ENCODE measurements at places on chromosomes 4 and X. TPM values are rescaled to one million over a fixed set of nuclear protein-coding genes. Genes with fewer than 3 reads are reported as not detected.

DNA sequence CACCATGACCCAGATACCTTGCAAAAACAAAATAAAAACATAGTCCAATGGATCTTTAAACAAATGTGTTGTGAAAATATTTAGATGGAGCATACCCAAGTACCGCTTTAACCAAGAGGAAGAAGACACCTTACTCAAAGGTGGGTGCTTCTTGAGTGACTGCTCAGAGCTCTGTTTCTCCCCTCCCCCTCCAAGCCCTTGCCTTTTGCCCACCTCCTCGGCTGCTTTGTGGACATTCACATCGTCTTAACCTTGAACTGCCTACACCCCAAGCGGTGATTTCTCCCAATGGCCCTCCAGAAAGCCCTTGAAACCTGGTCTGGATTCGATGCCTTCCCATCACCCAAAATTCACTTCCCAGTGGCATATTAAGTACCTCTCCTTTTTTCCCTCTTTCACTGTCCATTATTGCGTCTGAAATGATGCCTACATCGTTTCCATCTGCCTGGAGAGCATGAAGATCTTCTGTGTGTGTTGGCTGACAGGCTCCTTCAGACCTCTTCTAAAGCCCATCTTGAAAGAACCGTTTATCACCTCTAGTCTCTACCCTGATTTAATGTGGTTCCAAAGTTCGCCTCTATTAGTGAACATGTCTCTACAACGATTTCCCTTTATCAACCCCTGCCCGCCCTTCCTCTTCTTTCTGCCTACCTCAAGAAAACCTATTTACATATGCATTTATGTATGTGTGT lies 968 bp downstream of the GPRIN3 start:
- DNase-seq: no peak

DNA sequence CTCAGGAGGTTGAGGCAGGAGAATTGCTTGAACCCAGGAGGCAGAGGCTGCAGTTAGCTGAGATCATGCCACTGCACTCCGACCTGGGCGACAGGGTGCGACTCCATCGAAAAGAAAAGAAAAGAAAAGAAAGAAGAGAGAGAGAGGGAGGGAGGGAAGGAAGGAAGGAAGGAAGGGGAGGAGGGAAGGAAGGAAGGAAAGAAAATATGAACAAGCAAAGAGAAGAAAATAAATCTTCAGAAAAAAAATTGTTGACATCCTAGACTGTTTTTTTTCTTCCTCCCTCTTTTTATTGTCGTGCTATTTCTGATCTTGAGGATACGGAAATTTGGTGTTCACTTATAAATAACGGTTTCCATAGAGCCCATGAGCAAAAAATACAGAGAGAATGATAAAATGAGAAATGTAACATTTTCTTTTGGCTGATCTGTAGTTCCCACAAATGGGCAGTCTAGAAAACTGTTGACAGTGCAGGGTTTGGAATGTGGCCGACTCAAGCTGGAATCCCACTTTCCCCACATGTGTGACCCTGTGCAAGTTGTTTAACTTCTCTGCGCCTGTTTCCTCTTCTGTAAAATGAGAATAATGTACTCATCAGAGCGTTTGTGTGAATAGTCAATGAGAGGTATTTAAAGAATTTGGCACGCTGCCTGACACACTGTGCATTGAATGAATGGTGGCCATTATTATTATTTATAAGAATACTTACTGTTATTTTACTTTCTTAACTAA lies 19.4 kb downstream of the SORBS2 start:
- DNase-seq: peak; percentile 95

DNA sequence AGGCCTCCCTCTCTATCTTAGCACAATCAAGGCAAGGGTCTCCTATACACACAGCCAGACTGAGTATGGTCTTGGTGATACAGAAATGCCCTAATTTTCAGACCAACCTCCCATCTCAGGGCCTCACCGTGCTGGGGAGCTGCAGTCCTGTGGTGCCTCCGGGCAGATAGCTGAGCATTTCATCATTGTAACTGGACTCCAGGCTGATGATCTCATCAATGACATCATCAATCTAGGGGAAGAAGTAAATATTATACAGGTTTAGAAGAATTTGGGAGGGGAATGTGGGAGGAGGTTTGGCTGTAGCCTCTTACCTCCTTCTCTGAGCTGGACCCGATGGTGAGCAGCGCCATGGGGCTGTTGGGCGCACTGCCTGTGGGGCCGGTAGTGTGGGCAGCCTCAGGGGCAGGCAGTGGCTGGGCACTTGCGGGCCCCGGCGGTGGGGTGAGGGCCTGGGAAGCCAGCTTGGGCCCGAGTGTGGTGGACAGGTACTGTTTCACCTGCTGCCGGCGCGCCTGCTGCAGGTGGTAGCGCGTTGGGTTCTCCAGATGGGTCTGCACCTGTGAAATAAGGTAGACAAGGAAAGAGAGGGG lies 5.2 kb downstream of the TFE3 start:
- DNase-seq: no peak

DNA sequence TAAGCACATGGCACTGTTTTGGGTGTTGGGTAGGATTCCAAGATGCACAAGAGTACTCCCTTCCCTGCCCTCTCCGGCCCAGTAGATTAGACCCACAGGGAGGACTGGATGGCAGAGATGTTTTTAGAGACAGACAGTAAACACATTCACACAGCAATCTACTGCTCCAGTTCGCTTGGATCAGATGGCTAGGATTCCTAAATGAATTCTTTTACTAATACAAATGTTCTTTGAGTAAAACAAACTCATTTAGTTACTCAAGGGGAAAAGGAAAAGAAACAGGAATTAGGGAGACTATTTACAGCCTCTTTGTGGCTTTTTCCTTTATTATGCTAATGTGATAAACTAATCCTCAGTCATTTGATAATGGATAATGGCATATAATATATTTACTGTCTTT lies 5.9 kb downstream of the SNX25 start:
- DNase-seq: no peak

GRCh38 chrX:39542316-39542715 lies 555.4 kb downstream of the BCOR start:
- DNase-seq: no peak

DNA sequence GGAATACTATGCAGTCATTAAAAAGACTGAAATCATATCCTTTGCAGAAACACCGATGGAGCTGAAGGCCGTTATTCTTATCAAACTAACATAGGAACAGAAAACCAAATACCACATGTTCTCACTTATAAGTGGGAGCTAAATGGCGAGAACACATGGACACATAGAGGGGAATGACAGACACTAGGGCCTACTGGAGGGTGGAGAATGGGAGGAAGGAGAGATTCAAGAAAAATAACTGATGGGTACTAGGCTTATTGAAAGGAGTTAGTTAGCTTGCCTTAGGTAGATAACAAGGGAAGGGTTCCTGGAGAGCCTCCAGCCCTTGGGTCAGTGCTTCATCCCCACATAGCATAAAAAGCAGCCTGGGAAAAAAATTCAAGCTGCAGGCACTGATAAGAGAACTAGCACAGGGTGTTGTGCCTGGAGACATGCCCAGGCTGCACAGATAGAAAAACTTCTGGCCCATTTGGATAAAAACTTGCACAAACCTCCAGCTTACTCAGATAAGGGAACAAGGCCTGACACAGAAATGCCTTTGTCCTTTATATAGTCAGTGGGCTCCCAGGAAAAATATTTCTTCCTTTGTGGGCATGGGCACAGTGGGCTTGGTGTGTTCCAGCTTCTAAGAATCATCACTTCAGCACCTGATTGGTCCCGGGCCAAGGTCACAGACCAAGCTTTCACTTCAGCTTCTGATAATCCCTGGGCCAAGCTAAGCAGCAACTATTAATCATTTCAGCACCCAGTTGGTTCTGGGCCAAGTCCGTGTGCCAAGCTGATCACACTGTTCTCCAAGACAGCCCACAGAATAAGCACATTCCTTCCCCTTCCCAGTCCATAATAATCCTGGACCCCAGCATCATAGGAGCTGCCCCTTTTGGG lies 23.1 kb upstream of the PWWP3B start:
- no peak for DNase-seq

- DNase-seq: no peak
Measured at GRCh38 chr4:163666332-163666873, 171.9 kb downstream of the TMA16 start.

- DNase-seq: no peak
Measured at GRCh38 chrX:102846544-102847236, 90.4 kb upstream of the RAB40AL start.

DNA sequence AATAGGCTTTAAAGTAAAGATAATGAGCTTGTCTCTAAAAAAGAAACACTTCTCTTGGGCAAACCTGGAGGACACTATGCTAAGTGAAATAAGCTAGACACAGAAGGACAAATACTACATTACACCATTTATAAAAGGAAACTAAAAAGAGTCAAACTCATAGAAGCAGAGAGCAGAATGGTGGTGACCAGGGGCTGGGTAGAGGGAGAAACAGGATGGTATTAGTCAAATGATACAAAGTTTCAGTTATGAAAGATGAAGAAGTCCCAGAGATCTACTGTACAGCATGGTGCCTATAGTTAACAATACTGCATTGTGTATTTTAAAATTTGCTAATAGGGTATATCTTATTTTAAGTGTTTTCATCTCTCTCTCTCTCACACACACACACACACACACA lies 28.5 kb downstream of the ACSL4 start:
- DNase-seq: no peak

GRCh38 chr4:46648088-46648744 lies 258.3 kb upstream of the GABRA2 start:
- peak; percentile 37 for DNase-seq

GRCh38 chr4:29553846-29554245 lies 1166.3 kb upstream of the PCDH7 start:
- no peak for DNase-seq

DNA sequence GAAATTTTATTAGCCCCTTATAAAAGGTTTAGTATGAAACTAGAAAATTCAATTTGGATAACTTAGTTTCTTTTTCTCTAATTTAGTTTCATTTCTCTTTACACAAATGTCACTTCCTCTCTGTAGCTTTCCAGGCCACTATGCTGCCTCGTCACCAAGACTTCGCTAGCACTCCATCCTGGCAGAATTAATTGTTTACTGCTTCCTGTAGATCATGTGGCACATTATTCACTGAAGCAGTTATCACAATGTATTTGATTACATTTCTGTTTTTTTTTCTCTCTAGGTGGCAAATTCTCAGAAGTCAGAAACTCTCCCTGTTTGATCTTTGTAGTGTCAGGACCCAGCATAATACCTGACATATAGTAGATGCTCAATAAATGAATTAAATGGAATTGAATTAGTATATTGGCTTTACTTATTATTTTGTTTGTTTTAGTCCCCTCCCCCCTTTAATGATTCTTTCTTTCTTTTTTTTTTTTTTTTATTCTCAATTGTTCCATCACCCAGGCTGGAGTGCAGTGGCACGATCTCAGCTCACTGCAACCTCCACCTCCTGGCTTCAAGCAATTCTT lies 9.3 kb upstream of the SAT1 start:
- no peak for DNase-seq

DNA sequence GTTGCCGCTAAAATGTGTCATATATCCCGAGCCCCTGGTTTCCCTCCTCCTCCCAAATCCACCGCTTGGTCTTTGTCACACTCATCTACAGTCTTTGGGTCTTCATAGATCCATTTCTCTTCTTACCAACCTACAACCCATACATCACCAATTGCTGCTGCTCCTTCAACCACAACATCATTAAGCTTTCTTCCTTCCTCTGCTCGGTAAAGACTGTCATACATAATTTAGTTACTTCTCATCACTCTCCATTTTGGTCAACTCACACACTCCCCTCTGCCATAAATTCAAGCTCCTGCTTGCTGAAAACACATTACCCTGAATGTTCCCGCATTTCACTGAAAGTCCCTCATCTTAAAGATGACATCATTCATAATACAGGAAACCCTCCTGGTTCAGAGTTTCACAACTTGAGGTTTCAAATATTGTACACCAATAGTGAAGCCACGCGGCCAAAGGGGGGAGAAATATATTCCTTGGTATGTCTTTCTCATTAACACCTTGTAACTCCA lies 1.7 kb upstream of the DCTD start:
- DNase-seq: no peak

DNA sequence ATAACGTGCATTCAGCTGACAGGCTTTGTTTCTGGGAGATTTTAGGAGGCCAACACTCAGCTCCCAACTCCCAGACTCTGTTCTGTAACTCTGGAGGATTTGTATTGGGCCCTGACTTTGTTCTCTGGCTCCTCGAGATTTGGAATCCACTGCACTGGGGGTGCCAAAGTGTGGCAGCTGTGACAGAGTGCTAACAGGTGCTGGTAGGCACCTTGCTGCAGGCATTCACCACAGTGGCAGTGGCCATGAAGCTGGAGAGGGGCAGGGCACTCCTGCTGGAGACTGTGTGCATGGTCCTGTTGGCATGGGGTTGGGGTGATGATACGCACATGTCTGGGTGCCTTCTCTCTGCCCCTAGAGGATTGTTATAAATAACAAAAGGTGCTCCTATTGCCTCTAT lies 1094.9 kb upstream of the SLIT2 start:
- no peak for DNase-seq

- DNase-seq: no peak
Measured at GRCh38 chr4:11650801-11651596, 222.3 kb upstream of the HS3ST1 start.

- DNase-seq: no peak
Measured at GRCh38 chr4:573122-573892, 2.8 kb downstream of the TMEM271 start.

DNA sequence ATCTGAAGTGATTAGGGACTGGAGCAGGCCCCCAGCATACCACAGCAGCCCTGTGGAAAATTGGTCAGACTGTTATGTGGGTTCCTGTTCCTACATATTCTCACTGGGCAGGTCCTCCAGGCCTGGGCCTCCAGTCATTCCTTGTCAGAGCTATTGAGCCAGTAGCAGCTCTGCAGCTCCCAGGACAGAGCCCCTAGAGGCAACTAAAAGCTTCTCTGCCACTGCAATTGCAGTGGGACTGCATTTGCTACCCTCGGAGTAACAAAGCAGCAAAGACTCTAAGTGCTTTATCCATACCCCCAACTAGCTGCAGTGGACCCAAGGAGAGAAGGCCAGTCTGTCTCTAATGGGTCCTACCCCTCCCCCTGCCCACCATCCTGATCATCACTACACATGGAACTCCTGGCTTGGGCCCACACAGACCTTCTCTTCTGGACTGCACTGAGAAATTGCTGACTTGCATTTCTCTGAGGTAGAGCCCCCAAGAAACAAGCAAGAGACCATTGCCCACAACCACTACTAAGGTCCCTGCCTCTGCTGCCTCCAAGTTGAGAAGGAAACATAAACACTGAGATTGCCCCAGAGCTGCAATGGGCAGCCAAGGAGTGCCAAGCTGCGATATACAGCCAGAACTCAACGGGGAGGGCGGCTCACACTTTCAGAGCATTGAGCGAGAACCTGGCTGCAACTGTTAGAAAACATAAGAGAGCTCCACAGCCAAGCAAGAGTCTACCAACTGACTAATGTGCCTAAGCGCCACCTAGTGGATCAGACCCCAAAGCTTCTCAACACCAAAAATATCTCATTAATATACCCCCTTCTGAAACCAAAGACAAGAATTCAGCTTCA lies 738.7 kb upstream of the NDST4 start:
- DNase-seq: peak; percentile 53

PNMA6A gene
- 0.11 TPM for total RNA-seq

CTAG1A gene
- total RNA-seq: not detected

SNCA gene
- total RNA-seq: not detected

Measured in HepG2 (cell line).